Epithelial cell of proximal tubule (primary cell): ENCODE measurements at places on chromosomes 13 and 19.

DNA sequence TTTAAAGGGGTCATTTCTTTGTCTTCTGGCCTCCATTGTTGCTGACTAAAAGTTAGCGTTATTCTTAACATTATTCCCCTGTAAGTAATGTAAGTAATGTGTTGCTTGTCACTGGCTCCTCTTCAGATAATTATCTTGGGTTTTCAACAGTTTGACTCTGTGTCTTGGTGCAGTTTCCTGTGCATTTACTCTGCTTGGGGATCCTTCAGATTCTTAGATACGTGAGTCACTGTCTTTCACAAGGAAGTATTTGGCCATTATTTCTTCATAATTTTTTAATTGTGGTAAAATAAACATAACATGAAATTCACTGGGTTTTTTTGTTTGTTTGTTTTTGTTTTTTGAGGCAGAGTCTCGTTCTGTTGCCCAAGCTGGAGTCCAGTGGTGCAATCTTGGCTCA is 13.5 kb upstream of the OR7D2 start:
- no peak for DNase-seq

GRCh38 chr13:38628554-38628953 is 58.3 kb upstream of the FREM2 start:
- no peak for DNase-seq

- DNase-seq = no peak
Observed at GRCh38 chr13:114042066-114042815, 68.4 kb upstream of the C13orf46 start.

DNA sequence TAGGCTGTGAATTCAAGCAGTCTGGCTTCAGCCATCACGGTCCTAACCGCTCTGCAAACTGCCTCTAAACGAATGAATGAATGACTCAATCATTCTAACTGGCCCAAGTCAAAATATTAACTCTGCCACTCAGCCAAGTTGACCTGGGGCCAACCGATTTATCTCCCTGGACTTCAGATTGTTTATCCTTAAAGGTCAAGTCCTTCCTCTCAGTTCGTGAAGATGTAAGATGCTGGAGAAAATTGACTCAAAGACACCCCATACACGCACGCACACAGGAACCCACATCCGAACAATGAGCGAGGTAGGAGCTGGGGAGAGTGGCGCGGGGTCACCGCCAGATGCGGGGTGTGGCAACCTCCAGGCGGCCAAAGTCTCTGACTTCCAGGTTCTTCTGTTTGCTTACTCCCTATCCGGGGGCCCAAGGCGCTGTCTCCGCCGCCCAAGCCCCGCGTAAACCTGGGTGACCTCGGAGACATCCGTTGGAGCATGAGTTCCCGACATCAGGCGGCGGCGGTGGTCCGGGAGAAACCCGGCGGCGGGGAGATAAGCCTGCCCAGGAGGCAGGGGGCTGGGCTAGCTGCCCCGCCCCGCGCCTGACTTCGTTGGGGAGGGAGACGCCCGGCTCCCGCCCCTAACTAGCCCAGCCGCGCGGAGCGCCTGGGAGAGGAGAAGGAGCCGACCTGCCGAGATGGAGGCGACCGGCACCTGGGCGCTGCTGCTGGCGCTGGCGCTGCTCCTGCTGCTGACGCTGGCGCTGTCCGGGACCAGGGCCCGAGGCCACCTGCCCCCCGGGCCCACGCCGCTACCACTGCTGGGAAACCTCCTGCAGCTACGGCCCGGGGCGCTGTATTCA is at the start of gene CYP2S1:
TSS of gene CYP2S1 (plus strand) at position 646 of the 856 bp plus-strand sequence. CDS start at position 692, 46 bp downstream.
- DNase-seq = no peak

DNA sequence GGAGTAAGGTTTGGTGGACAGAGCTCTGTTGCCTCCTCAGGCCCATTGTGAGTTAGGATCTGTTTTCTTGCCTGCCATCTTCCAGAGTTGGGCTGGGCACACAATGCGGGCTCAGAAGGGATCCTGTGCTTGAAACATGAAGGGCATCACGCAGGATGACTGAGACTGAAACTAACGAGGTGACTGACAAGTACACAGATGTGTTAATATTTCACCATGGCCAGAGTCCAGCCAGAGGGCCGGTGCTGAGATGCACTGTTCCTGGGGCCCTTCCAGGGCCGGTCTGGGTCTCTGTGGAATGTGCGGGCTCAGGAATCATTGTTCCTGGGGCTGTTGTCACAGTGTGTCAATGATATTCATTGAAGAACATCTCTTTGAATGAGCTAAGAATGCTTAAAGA is 163.7 kb downstream of the URI1 start:
- no peak for DNase-seq

DNA sequence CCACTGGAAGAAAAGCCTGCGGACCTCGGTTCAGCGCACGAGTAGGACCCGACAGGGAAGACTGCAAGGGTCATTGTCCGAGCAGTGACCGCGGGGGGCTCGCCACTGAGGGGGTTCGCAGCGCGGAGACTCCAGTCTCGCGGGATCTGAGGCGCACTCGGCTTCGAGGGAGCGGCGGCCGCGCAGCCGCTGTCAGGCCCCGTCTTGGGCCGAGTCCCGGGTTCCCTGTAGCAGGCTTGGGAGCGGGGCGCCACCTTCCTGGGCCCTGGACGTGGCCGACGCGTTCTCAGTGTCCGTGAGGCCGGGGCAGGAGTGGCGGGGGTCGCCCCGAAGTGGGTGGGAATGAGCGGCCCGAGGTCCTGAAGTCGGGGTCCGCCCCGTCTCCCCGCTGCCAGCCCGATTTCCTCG is 474 bp upstream of the FAM174C start:
- no peak for DNase-seq

DNA sequence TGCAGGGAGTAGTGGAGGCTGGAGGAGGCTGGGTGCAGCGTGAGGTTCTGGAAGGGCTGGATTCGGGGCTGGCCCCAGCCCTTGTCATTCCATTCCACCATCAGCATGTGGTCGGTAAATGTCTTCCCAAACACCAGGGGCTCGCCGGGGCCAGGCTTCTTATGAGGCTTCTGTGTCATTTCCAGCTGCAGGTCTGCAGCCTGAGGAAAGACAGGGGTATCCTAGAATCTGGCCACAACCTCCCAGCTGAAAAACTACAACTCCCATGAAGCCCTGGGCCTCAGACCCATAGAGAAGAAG is 4.4 kb downstream of the BCAT2 start:
- DNase-seq = no peak

DNA sequence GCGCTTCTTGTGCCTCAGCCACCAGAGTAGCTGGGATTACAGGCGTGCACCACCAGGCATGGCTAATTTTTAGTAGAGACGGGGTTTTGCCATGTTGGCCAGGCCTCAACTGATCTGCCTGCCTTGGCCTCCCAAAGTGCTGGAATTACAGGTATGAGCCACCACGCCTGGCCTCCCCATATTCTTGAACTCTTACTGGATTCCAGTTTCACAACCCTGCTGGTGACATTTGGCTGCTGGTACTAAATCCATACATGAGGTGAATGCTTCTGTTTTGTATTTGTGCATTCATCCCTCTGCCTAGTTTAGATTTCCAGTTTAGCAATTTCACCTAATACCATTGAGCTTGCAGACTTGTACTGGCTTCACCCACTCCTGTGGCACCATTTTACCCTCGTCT is 13.9 kb downstream of the SLC25A15 start:
- no peak for DNase-seq

GRCh38 chr19:7916103-7916954 is 1.7 kb downstream of the TGFBR3L start:
- no peak for DNase-seq

DNA sequence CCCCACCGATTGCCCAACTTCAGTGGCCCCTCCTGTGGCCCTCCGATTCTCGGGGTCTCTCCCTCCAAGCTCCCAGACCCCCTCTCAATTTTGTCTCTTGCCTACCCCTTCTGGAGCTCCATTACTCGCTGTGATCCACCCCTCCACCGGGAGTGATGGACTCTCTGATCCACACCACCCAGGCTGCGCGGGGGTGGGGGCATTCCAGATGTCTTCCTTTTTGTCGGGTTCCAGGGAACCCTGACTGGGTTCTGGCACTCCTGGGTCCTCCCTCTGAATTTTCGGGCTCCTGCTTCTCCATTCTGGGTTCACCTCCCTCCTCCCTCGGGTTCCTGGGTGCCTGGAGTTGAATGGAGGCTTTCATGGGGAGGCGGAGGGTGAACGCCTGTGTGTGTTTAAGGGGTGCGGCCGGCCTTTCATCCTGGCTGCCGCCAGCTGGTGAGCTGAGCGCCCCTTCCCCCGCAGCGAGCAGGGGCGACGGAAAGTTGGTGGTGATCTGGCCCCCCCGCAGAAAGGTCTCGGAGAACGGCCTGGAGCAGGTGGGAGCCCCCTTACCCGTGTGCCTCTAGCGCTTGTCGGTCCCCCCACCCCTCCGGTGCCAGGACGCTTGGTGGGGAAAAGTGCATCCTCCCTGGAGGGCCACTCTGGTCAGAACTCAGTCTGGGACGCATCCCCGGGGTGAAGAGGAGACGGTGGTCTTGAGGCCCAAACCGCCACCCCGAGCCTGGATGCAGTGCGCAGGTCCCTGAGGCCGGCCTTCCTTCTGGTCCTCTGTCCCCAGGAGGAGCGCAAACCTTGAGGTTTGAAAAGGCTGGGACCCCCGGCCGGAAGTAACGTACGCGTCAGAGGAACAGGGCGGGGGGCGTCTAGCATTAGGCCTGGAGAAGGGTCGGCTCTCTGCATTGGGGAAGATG is 1.6 kb downstream of the MISP3 start:
- no peak for DNase-seq

GRCh38 chr19:49552749-49553148 is 24.9 kb downstream of the RCN3 start:
- no peak for DNase-seq

GRCh38 chr19:2455851-2456570 is 748 bp downstream of the LMNB2 start:
- no peak for DNase-seq

- DNase-seq = no peak
Observed at GRCh38 chr13:51158880-51159518, 47.9 kb upstream of the C13orf42 start.

DNA sequence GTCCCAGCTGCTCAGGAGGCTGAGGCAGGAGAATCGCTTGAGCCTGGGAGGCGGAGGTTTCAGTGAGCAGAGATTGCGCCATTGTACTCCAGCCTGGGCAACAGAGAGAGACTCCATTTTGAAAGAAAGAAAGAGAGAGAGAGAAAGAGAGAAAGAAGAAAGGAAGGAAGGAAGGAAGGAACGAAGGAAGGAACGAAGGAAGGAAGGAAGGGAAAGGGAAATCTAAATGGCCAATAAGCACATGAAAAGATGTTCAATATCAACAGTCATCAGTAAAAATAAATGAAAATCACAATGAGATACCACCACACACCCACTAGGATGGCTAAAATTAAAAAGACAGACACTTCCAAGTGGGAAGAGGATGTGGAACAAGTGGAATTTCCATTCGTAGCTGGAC is 19.7 kb downstream of the FXYD5 start:
- no peak for DNase-seq

DNA sequence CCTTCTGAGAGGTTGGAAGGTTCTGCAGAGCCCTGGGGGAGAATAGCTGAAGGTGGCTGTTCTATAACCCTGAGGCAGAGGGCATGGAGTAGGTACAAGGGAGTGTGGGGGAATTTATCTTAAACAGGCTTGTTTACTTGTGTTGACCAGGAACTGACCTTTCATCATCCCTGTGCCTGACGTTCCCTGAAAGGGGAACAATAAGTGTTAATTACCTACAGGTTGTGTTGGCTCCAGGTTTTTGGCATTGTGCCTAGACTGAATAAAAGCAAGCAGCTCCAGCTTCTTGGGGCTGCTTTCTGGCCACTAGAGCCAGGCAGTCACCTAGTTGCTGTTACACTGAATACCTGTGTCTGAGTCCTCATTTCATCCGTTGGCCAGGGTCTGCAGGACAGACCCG is 60.0 kb downstream of the ZNF627 start:
- no peak for DNase-seq

DNA sequence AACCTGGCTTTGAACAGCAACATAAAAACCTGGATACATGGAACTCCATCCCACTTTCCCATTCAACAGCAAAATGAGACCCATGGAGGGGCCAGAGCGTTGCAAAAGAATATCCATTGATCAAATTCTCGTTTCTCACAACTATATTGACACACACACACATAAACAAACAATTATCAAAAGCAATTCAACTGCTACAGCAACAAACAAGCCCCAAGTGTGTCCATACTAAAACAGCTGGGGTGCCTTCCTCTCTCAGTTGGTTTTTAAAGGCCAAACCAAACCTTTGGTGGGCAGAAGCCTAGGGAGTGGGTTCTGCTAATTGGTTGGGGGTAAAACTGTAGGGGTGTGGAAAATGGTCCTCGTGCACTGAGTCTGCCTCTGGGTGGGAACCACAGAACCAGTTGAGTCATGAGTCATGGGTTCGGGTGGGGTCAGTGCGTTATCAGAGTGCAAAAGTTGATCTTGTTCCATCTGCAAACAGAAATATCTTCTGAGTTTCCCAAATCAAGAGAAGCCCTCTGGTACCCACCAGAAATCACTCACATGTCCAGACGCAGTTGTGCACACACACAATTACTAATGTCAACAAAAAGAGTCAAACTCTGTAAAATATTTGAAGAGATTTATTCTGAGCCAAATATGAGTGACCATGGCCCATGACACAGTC is 18.5 kb downstream of the GPR42 start:
- DNase-seq = no peak
